ENCODE measurements at places on chromosomes 3 and 15.

DNA sequence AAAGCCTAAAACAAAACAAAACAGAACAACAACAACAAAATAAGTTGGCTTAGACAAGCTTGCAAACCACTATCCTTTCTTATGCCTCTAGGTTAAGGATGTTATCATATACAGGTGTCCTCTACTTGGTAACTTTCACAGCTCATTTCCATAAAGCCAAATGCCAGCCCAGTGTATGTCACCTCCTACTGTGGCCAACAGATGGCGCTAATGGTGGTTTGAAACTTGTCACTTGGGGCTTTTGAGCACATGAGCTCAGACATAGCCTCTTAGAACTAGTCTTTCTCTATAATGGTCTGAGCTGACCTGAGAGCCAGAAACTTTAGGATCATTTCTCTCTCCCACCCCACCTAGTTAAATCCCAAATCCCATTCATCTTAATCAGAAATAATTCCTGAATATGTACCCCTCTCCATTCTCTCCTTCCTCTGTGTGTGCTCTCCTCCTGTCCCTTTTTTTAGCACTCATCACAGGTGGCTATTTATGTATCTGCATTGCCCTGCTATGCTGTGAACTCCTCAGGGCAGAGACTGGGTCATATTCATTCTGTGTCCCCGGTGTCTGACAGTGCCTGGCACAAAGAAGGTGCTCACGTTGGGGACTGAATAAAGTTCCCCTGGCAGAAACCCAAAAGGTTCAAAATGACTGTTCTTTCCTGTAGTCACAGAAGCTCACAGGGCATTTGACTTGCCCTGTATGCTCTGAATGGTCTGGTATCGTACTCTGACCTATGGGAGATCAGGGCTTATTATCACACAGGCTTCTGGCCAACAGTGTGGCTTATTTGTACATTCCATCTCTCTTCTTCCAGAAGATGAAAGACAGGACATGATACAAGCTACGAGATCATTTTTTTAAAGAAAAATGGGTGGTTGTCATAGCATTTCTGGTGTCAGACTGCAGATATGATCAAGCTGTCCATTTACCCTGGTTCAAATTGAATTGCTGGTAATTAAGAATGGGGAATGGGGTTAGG lies 319.3 kb upstream of the AZI2 start:
- peak; percentile 59 for DNase-seq

- DNase-seq, result no peak
These were observed 10.4 kb downstream of the FAM174B start for GRCh38 chr15:92645051-92645631.

DNA sequence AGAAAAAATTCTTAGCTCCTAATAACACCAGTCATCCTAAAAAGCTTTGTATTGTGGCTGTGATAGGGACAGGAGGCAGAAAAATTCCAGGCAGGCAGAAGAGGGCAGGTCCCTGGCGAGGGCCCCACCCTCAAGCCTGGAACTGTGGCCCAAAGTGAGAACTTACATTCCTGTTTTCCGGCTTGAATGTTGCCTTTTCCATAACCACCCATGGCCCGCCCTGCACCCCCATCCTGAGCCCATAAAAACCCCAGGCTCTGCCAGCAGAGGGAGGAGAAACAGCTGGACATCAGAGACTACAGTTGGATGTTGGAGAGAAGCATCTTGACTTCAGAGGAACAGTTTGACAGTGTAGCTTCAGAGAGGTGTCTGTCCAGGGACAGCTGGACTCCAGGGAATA lies 37.3 kb downstream of the SLCO2A1 start:
- DNase-seq, result no peak

- DNase-seq, result no peak
These were observed 72.6 kb downstream of the ZBTB20 start for GRCh38 chr3:115074502-115074901.

GRCh38 chr3:63874769-63875168 lies 11.1 kb downstream of the ATXN7 start:
- no peak for DNase-seq

DNA sequence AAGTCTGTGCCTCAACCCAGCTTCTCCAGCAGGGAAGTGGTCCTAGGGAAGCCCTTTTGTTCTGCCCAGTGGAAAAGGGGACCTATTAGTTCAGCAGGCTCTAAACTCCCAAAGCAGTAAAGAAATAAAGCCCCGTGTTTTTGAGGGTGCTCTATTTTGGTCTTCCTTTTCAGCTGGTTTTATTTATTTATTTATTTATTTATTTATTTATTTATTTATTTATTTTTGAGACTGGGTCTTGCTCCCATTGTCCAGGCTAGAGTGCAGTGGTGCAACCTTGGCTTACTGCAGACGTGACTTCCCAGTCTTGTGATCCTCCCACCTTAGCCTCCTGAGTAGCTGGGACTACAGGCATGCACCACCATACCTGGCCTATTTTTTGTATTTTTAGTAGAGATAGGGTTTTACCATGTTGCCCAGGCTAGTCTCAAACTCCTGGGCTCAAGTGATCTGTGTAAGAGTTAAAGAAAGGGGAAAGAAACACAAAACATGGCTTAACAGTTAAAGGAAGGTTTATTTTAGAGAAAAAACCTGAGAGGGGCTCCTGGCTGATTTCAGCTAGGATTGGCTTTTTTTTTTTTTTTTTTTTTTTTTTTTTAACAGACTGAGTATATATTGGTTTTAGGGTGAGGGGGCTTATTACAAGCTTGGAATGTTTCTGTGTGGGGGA lies 154.6 kb downstream of the CLSTN2 start:
- DNase-seq, result no peak

DNA sequence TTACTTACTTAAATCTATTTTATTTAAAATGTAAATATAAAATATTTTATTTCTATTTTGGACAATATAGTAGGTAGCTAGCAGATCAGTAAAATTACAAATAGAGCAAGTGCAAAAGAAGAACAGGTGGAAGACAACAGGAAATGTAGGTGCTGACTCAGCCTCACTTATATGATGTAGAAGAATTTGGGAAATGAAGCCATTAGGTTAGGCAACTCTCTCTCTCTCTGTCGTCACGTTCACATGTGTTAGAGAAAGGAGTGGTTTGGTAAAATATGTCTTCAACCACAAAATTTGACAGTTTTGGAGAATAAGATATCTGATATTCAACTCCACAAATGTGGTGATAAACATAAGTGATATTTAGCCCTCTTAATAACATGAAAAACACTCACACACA lies 532.5 kb upstream of the KCNMB2 start:
- DNase-seq, result no peak

DNA sequence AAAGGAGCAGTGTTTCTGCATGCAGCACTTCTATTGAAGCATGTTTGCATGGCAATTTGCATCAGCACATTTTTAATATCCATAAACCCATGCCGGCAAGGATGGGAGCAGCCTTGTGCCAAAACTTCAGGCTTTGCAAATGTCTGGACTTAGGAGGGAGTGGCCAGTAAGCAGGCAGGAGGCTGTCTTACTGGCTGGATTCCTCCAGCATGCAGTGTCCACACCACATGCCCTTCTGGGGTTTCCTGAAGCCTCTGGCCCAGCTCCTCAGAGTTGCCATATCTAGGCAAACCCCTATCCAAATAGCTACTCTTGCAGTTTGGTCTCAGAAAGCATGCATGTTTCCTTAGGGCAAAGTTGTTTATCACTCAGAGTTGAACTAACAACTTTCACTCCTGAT lies 139.1 kb upstream of the MRPS22 start:
- no peak for DNase-seq

- peak; percentile 62 for DNase-seq
These were observed 466 bp downstream of the NFKBIZ start for GRCh38 chr3:101849714-101850245.

DNA sequence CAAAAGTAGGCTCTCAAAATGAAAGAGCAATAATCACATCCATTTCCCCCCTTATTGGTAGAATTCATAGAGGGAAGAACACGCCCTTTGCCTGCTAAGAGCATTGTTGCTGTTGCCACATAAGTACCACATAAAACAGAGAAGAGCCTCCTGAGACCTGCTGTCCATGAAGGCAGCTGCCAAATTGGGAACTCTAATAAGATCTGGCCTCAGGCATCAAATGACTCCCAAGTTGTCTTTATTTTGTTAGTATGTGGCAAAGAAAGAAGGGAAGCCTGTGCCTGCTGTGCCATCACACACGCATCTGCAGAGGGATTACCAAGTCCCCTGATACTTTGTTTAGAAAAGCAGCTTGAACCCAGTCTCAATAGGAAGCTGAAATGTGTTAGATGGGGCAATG lies 23.9 kb downstream of the VGLL3 start:
- no peak for DNase-seq

DNA sequence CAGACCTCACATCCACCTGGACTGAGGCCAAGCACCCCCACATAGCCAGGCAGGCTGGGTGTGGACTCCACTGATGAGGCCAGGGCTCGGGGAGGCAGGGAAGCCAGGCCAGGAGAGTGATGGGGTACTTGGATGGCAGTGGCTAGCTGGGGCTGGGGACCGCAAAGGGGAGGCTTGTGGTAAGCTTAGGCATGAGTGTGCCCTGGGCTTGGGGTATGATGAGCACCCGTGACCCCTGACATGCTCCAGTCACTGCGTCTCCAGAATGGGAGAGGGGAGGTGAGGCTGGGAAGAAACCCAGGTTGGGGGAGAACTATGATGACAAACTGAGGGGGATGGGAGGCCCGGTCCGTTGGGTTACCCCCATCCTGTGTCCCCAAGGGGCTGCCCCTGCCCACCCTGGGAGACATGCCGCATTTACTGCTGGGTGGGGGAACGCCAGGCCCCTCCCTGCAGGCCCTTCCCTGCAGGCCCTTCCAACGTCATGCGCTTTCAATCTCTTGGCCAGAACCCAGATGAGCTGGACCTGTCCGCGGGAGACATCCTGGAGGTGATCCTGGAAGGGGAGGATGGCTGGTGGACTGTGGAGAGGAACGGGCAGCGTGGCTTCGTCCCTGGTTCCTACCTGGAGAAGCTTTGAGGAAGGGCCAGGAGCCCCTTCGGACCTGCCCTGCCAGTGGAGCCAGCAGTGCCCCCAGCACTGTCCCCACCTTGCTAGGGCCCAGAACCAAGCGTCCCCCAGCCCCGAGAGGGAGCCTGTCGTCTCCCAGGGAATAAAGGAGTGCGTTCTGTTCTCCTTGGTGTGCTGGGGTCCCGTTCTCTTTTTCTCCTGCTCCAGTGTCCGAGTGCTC lies 34.1 kb downstream of the TSPAN3 start:
- peak; percentile 3 for DNase-seq

GRCh38 chr3:96776818-96777217 lies 37.6 kb upstream of the EPHA6 start:
- no peak for DNase-seq

DNA sequence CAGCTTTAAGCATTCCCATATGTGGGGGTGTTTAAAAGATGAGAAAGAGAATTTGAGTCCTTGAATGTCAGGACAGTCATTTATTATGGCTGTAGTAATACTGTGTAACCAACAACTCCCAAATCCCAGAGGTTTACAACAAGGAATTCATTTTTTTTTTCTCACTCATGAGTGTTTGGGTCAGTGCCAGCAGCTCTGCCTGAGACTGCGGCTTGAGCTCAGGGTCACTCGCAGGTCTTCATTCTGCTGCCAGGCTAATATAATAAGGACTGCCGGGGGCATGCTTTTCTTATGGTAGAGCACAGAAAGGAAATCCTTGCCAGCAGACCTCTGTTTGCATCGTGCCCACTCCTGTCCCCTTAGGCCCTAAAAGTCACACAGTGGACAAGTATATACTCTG lies 277.9 kb upstream of the LMCD1 start:
- no peak for DNase-seq

DNA sequence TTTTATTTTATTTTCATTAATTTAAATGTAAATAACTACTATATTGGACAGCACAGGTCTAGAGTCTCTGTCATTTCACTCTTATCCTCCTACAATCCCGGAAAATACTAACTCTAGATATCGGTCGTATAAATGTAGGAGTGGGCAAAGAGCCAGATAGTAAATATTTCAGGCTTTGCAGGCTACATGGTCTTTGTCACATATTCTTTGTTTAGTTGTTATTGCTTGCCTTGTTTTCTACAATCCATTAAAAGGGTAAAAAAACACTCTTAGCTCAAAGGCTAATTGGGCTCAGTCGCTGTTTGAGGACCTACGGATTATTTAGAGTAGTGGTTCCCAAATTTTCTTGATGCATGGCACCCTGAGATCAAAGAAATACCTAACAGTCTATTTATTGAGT lies 1.7 kb downstream of the KNL1 start:
- DNase-seq, result no peak

- no peak for DNase-seq
These were observed 50.3 kb downstream of the NPTN start for GRCh38 chr15:73582851-73583379.

- no peak for DNase-seq
These were observed 464.9 kb downstream of the TAFA4 start for GRCh38 chr3:68467465-68467864.

- DNase-seq, result no peak
These were observed 170.7 kb downstream of the OCA2 start for GRCh38 chr15:27928386-27928785.

- DNase-seq, result no peak
These were observed 769.1 kb upstream of the CFAP20DC start for GRCh38 chr3:59818919-59819300.

DNA sequence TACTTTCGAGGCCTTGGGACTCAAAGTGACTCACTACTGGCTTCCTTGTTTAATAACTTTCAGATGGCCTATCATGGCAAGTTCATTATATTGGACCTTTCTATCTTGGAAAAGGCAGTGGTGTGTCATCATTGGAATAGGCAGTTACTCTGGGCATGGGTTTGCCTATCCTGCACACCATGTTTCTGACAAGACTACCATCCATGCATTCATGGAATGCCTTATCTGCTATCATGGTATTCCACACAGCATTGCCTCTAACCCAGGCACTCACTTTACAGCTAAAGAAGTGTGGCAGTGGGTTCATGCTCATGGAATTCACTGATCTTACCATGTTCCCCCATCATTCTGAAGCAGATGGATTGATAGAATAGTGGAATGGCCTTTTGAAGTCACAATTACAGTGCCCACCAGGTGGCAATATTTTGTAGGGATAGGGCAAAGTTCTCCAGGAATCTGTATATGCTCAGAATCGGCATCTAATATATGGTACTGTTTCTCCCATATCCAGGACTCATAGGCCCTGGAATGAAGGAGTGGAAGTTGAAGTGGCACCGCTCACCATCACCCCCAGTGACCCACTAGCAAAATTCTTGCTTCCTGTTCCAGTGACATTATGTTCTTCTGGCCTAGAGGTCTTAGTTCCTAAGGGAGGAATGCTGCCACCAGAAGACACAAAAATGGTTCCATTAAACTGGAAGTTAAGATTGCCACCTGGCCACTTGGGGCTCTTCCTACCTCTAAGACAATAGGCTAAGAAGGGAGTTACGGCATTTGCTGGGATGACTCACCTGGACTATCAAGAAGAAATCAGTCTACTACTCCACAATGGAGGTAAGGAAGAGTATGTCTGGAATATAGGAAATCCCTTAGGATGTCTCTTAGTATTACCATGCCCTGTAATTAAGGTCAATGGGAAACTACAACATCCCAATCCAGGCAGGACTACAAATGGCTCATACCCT lies 1161.4 kb downstream of the SI start:
- no peak for DNase-seq

- peak; percentile 51 for DNase-seq
These were observed 66.1 kb downstream of the GLB1 start for GRCh38 chr3:33030802-33031201.

DNA sequence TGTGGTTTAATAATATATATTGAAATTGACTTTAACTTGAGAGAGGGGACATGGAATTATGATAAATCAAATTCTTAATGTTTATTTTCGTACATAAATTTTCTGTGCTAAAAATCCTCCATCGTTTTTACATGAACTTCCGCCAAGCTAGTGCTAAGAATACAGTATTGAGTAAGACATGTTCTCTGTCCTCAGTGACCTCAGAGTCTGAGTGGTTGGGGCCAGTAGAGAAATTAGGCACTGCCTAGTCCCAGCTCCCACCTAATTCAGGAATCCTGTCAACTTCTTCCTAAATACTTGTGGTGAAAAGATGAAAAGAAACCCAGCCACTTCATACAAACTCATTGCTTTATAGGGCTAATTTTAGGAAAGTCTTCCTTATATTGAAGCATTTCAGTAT lies 110.3 kb downstream of the PPP2R3A start:
- DNase-seq, result no peak

Data from stimulated activated CD4-positive, alpha-beta T cell treated with anti-CD3 and anti-CD28 coated beads, Interleukin-2, amount 100 ng/mL, for 24 hours (primary cell).